ENCODE measurements at places on chromosomes 3 and 15.

DNA sequence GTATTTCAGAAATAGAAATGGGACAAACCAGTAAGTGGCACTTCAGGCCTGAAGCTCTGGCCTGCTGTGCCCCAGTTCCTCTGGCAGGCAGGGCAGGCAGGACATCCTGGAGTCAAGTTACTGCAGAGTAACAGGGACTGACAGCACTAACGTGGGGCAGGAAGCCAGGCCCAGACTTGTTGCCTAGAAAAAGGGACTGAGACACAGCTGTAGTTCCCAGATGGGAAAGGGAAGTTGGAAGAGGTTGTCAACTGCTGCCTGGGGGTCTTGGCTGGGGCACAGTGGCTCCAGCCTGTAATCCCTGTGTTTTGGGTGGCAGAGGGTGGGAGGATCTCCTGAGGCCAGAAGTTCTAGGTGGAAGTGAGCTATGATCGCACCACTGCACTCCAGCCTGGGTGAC is 171.9 kb downstream of the FMN1 start:
- DNase-seq, result no peak

DNA sequence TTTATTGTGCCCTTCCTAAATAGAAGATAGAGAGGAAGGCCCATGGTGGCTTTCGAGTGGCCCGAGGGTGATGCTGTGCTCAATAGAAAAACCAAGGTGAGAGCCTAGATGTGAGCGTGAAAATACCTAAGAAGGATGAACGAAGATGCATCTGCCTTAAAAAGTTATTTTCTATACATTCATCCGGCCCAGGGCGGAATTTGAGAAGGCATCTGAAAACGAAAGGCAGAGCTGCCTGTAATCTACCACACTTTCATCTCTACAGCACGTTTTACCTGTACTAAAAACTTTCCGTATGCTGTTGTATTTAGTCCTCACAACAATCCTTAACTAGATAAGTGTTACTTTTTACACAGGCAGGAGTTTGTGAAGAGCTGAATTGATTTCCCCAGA is 1.4 kb downstream of the DUT start:
- DNase-seq, result no peak

DNA sequence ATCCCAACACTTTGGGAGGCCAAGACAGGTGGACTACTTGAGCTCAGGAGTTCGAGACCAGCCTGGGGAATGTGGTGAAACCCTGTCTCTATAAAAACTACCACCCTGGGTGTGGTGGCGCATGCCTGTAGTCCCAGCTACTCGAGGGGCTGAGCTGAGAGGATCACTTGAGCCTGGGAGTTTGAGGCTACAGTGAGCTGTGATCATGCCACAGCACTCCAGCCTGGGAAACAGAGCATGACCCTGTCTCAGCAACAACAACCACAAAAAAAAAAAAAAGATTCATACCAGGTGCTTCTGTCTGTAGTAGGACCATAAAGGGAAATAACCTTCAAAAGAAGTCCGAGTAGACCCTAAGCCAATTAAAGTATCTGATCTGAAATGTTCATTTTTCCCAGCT is 94.5 kb downstream of the SERPINI1 start:
- no peak for DNase-seq

DNA sequence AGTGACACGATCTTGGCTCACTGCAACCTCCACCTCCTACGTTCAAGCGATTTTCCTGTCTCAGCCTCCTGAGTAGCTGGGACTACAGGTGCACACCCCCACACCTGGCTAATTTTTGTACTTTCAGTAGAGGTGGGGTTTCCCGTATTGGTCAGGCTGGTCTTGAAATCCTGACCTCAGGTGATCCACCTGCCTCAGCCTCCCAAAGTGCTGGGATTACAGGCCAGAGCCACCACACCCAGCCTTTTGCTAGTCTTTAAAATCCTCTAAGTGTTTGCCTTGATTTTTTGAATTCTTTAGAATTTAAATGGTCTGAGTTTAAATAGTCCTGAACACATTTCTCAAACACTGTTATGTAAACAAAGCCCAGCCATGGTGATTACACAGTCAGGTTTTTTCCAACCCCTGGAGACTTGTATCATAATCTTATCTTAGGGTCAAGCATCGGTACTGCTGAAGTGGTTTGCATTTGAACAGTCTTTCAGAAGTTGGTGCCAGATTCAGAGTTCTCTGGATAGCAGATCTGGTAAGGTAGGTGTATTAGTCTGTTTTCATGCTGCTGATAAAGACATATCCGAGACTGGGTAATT is 28.2 kb upstream of the PIAS1 start:
- no peak for DNase-seq

- no peak for DNase-seq
These were observed 269.4 kb upstream of the RBMS3 start for GRCh38 chr3:29011441-29011840.

GRCh38 chr3:34859746-34860145 is 779.6 kb upstream of the ARPP21 start:
- no peak for DNase-seq

- no peak for DNase-seq
These were observed 23.8 kb upstream of the NMB start for GRCh38 chr15:84681831-84682230.

GRCh38 chr15:92343924-92344643 is 49.6 kb upstream of the ST8SIA2 start:
- DNase-seq, result no peak

DNA sequence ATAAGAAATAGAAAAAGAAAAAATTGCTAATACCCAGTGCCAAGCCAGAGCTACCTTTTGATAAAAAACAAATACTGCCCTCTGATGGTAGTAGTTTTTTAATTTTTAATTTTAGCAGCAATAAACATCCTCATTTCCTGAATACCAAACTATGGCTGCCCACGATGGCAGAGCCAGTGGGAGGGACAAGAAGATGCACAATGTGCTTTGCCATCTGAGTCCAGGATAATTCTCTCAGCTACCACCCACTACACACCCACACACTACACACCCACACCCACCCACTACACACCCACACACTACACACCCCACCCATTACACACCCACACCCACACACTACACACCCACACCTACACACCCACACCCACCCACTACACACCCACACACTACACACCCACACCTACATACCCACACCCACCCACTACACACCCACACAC is 17.8 kb downstream of the CEP19 start:
- DNase-seq, result no peak

DNA sequence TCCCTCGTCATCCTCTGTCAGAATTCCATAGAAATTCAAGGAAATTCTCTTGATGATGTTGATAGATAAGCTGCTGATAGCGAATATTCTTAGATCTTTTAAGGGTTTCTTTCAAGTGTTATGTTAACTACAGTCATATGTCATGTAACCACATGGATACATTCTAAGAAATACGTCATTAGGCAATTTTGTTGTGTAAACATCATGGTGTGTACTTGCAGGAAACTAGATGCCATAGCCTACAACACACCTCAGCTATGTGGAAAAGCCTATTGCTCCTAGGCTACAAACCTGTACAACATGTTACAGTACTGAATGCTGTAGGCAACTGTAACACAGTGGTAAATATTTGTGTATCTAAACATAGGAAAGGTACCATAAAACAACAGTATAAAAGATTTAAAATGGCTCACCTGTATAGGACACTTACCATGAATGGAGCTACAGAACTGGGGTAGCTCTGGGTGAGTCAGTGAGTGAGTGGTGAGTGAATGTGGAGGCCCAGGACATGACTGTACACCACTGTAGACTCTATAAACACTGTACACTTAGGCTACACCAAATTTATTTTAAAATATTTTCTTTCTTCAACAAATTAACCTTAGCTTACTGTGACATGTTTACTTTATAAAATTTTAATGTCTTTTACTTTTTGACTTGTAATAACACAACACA is 34.6 kb downstream of the GLDN start:
- DNase-seq, result no peak

DNA sequence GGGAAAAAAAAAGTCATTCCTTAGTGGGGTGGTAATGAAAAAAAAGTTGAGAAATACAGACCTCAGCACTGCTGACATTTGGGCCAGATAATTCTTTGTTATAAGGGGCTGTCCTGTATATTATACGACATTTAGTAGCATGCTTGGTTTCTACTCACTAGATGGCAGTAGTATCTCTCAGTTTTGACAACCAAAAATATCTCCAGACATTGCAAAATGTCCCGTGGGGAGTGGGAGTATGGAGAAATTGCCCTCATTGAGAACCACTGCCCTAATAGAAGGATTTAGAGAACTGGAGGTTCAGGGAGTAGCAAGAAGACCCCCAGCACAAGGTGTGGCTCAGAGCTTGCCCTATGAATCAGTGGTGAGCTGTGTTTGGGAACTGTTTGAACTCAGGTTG is 28.6 kb upstream of the TEX264 start:
- no peak for DNase-seq

DNA sequence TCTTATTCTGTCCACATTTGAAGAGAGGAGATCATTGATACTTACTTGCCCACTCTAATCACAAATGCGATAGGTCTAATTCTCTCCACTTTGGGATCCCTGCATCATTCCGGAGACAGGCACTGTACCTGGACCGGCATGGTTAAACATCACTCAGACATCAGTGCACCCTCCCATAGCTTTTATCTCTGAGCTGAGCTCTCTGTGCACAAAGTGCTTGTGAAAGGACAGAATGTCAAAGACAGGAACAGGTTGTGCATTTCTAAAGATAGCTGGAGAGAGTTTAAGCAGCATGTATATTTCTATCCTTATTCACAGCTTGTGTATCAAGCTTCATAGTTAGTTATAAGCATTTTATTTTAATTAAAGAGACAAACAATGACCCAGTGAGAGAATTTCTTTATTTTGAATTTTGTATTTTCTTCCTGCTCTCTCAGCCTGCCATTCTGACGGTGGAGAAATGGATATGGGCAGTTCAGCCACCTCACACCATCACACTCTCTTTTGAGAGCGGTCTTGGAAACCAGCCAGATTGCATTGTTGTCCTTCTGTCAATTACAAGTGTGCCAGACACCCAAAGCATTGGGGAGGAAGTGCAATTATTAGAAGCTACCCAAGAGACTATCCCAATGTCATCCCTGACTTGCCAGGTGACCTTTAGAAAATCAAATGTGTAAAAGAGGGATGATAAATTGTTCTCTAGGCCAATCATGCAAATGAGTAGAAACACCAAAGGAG is 65.2 kb upstream of the CHL1 start:
- no peak for DNase-seq

- no peak for DNase-seq
These were observed 89.2 kb upstream of the SLC6A11 start for GRCh38 chr3:10726787-10727186.

- DNase-seq, result peak; percentile 30
These were observed 514 bp downstream of the IGF2BP2 start for GRCh38 chr3:185824051-185825005.

- DNase-seq, result no peak
These were observed 62.9 kb upstream of the MCF2L2 start for GRCh38 chr3:183491109-183491922.
